ENCODE measurements at places on chromosomes 2 and 18.

DNA sequence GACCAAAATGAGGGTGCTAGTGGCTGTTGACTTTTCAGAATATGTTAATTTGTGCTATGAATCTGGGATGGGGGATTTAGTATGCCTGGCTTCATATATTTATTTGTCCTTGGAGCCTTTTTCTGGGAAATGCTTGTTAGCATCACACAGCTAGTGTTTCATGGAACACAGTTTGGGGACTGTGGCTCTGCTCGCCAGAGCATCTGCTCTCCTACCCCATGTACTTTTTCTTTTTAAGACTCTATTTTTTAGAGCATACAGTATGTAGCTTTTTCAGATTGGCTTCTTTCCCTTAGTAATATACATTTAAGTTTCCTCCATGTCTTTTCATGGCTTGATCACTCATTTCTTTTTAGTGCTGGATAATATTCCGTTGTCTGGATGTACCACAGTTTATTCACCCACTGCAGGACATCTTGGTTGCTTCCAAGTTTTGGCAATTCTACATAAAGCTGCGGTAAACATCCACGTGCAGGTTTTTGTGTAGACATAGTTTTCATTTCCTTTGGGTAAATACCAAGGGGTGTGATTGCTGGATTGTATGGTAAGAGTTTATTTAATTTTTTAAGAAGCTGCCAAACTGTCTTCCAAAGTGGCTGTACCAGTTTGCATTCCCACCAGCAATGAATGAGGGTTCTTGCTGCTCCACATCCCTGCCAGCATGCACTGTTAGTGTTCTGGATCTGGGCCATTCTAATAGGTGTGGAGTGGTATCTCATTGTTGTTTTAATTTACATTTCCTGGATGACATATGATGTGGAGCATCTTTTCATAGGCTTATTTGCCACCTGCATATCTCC, 44.1 kb downstream of the EFR3B start:
- DNase-seq, result no peak

GRCh38 chr18:40415821-40416220, 1539.2 kb upstream of the PIK3C3 start:
- no peak for DNase-seq

GRCh38 chr2:149021271-149021719, 17.2 kb upstream of the LYPD6B start:
- DNase-seq, result no peak

GRCh38 chr2:222797871-222798270, 63.0 kb upstream of the ACSL3 start:
- no peak for DNase-seq

DNA sequence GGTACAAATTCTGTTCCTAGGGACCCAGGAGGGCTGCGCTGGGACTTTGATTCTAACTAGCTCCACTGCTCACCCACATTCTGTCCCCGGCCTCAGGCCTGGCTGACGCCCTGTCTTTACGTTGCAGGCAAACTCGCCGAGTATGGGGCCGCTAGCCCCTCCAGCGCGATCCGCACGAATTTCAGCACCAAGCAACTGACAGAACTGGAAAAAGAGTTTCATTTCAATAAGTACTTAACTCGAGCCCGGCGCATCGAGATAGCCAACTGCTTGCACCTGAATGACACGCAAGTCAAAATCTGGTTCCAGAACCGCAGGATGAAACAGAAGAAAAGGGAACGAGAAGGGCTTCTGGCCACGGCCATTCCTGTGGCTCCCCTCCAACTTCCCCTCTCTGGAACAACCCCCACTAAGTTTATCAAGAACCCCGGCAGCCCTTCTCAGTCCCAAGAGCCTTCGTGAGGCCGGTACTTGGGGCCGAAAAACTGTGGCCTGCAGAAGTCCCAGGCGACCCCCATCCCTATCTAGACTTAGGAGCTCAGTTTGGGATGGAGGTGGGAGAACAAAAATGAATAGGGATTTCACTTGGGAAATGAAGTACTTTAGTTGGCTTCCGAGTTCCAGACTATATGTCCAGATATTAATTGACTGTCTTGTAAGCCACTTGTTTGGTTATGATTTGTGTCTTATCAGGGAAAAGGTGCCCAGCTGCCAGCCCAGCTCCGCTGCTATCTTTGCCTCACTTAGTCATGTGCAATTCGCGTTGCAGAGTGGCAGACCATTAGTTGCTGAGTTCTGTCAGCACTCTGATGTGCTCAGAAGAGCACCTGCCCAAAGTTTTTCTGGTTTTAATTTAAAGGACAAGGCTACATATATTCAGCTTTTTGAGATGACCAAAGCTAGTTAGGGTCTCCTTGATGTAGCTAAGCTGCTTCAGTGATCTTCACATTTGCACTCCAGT, 1.5 kb downstream of the HOXD1 start:
- no peak for DNase-seq

DNA sequence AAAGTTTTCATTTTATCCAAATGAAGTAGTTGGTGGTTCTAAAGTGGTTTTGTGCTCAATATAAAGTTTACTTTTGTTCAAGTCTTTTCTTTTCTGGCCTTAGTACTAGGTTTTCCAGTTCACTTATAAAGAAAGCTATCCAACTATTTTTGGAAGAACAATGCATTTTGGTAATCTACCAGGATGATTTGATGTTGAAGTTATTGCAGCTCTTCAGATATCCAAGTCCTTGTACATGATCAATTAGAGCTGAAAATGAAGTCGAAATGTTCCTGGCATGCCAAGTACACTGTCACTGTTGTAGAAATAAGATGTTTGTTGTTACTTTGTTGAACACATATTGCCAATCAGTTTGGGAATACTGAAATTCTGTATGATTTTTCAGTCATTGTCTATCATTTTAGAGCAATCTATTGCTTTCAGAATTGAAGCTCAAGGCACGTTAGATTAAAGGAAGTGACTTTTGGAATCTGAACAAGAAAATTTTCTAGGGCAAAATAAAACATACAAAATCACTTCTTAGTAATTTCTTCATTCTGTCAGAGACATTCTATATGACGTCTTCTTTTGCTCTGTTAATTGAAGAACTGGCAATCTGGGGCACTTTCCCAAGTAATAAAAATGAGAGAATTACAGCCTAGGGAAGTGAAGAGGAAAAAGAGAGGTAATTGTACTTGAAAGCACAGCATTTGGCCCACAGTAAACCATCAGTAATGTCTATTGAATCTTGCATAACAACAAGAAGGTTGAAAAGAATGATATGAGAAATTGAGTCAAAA, 232.3 kb downstream of the MREG start:
- DNase-seq, result no peak

- DNase-seq, result no peak
Observed at GRCh38 chr2:6946722-6947121, 29.5 kb downstream of the RNF144A start.

DNA sequence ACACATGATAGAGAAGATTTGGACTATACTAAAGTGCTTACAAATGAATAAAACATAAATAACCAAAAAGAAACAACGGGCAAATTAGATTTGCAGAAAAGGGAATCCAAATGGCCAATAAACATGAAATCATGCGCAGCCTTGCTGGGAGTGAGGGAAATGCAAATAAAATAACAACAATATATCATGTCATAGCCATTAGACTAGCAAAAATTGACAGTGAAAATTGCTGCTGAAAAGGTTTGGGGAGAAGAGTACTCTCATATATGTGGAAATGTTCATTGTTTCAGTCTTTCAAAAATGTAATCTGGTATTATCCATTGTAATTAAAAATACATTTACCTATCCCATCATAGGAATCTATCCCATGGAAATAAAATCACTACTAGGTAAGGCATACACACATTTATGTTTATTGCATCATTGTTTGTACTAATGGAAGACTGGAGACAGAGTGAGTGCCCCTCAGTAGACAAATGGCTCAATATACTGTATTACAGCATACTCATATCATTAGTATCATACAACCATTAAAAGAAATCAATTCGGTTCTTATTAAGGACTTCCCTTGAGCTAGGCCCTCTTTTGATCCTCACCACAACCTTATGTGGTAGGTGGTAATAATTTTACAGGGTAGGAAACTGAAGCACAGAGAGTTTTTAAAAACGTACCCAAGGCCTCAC, 94.1 kb upstream of the MSTN start:
- no peak for DNase-seq

- DNase-seq, result no peak
Observed at GRCh38 chr2:74333175-74333574, 10.0 kb downstream of the SLC4A5 start.

DNA sequence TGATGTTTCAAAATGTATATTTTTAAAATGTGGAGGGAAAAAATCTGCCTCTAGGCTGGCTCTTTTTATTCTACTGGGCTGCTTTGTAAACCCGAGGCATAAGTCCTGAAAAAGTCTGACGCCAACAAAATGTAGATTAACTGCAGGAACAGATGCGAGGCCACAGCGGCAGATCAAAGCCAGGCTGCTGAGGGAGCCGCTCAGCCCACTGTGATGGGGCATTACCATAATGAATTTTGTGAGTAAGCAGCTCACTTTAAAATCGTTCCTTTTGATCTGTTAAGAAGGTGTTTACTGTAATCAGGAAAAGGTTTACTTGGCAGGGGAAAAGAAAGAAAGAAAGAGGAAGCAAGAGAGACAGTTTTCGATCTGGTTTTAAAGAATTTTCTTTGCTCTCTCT, 269.0 kb downstream of the ICOS start:
- no peak for DNase-seq

- no peak for DNase-seq
Observed at GRCh38 chr18:75339936-75340605, 87.4 kb downstream of the SMIM21 start.

DNA sequence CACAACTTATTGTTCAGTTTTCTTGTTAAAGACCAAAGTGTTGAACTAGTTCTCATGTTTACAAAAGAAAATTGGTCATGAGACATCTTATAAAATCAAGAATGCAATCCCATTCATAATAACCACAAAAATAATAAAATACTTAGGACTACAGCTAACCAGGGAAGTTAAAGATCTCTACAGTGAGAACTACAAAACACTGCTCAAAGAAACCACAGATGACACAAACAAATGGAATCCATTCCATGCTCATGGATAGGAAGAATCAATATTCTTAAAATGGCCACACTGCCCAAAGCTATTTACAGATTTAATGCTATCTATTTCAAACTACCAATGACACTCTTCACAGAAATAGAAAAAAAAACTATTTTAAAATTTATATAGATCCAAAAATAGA, 1354.8 kb upstream of the CDH2 start:
- no peak for DNase-seq

- no peak for DNase-seq
Observed at GRCh38 chr2:233976690-233977294, 59.6 kb downstream of the TRPM8 start.

- no peak for DNase-seq
Observed at GRCh38 chr2:7573166-7573825, 656.1 kb downstream of the RNF144A start.

DNA sequence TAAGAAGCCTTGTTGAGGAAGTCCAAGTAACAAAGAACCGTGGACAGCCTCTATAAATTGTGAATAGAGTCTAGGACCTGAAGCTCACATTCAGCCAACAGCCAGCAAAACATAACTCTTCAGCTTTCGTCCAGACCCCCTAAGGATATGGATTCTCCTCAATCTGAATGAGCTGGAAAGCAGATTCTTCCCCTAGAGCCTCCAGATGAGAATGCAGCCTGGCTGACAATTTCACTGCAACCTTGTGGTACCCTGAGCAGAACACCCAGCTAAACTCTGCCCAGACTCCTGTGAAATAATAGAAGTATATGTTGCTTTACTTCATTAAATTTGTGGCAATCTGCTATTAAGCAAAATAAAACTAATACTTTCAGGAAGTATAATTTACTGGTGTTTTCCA, 483.5 kb upstream of the SLC8A1 start:
- DNase-seq, result no peak

- no peak for DNase-seq
Observed at GRCh38 chr2:68689553-68690537, 44.8 kb upstream of the ARHGAP25 start.

GRCh38 chr2:239469106-239469960, 68.5 kb upstream of the HDAC4 start:
- no peak for DNase-seq

DNA sequence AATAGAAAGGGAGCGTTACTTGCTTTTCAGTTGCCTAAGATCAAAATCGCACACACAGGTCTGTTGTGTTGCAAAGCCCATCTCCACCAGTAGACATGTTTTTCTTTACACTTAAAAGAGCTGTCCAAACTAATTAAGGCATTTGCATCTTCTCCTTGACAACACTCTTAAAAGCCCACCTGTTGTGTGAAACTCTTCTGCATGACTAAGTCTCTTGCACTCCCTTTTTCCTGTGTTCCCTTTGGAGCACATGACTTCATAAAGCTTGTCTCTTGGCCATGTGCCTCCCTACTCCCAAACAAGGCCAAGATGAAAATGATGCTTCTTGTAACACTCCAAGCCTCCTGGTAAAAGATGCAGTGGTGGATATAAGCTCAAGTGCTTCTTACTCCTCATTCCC, 26.1 kb downstream of the PID1 start:
- no peak for DNase-seq

DNA sequence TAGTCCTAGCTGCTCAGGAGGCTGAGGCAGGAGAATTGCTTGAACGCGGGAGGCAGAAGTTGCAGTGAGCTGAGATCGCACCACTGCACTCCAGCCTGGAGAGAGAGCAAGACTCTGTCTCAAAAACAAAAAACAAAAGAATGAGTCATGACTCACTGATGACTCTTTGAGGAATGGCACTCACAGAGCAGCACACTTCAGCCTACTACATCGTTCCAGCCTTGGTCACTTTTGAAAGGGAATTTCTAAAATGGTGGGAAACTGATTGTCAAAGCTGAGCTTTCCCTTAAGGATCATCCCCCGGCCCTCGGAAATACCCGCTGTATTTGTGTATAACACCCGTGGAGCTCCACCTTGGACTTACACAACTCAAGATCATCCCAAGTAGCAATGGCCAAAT, 217.3 kb upstream of the HS6ST1 start:
- no peak for DNase-seq

DNA sequence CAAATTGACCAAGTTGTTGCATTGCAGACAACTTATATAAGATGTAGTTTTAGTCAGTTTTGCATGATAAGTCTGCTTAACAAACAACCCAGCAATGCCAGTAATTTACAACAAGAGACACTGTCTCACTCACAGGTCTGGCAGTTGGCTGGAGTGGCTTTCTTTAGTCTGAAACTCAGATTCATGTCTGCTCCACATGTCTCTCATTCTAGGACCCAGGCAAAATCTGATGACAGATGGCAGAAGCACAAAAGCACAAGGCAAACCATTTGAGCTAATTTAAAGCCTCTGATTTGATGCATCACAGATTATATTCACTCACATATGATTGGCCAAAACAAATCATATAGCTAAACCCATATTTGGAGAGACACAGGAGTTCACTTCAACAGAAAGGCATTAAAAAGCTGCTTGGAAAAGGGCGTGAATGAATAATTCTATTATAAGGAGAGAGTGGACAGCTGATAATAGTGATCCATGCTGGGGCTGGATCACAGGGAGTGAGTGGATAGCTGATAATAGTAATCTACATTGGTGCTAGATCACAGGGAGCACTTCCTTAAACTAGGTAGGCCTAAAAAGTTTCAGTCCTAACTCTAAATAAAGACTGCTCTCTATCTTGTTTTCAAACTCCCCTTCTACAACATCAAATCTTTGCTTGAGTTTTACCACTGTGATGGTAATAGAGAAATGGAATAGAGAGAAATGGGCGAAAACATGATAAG, 593.2 kb upstream of the ZNF804A start:
- no peak for DNase-seq

- DNase-seq, result no peak
Observed at GRCh38 chr2:5392658-5393057, 299.5 kb upstream of the SOX11 start.
